ENCODE measurements at places on chromosomes 6 and 20.

- no peak for DNase-seq
These were observed 22.8 kb downstream of the TGM6 start for GRCh38 chr20:2403291-2404052.

DNA sequence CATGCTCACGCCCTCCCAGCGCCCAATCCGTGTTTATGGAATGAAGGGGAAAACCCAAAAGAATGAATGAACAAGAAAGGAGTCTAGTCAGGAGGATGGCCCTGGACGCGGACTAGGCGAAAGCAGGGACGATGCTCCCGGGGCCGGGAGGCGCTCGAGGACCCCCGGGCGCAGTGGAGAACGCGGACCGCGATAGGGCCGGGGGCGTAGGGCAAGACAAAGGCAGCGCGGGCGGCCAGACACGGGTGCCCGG lies 758 bp downstream of the GCLC start:
- no peak for DNase-seq

DNA sequence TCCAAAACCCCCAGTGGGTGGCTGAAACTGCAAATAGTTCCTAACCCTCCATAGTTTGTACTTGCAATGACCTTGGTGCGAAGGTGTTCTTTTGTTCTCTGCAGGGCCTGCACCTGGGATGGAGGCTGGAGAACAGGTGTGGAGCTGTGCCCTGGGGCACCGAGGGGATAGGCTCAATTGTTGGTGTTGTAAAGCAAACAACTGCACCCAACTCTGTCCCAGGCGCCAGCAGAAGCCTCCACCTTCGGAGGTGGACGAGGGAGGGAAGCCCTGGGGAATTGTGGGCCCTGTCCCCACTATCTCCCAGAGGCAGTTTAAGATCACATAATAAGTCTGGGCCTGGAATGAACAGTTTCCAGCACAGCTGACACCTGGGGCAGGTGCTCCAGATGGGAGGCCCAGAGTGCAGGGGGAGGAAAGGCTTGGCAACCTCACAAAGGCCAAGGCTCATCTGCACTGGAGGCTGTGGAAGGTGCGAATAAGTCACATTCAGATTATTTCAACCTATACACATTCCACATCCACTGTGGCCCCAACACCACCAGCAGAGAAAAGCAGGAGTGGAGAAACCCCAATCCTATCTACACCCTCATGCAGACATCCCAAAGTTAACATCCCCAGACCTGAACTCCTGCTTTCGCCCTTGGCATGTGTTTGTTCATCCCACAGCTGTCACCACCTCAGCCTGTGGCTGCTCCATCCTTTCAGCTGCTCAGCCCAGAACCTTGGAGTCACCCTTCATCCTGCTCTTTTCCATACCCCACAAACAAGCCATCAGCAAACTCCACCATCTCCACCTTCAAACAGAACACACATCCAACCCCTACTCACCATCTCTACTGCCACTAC lies 12.3 kb upstream of the CBFA2T2 start:
- DNase-seq, result no peak

DNA sequence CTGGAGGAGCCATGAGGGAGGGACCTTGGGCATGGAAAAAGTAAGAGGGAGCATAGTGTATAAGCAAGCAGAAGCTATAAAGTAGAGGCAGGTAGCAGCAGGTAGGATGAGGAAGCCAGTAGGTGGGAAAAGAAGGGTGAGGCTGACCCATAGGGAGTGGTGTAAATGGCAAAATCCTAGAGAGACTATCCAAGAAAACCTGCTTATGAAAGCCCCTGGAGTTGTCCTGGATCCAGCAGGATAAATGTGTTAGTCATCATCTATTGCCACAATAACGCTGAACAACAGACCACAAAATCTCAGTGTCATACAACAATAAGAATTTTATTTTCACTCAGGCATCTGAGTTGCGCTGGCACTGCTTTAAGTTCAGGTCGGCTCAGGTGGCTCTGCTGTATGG lies 30.2 kb downstream of the CHD6 start:
- DNase-seq, result no peak

GRCh38 chr20:62066339-62066982 lies 780 bp upstream of the TAF4 start:
- peak; percentile 28 for DNase-seq

- DNase-seq, result no peak
These were observed 124.6 kb downstream of the EYA2 start for GRCh38 chr20:47019121-47019824.

DNA sequence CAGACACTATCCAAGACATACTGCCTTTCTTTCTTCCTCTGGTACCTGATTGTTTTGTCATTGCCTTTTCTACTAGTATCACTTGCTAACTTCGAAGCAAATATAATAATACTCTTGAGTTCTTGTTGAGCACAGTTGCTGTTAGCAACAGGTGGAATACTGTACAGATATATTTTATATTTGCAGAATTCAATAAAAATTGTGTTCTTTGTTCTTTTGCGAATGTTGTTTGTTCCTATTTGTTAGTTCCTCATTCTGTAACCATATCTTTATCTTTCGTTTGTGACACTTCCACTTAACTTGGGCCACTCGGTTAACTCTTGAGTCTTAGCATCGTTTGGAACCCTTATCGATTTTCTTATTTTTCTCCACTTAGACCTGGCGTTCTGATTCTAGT lies 868 bp downstream of the CYB5R4 start:
- no peak for DNase-seq

DNA sequence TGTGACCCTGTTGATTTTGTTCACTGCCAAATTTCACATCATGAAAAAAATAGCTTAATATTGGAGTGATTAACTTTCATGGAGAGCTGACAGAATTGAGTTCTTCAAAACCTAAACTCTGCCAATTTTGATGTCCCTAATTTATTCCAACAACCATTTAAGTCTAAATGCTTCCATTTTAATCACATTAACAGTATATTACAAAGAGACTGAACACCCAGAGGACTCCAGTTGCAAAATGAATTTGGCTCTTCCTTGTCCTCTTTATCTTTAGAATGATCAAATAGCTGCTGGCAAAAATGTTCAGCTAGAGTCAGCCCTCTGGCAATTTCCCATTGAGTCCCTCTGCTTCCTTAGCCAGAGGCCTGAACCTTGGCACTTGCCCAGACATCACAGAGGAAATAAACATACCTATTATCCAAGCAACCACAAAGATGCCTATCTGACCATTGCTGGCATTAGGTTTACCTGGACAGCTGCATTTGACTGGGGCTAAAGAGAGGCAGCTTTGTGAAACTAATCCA lies 299.0 kb upstream of the STXBP5 start:
- no peak for DNase-seq

GRCh38 chr20:44400671-44400969 lies 45.1 kb downstream of the HNF4A start:
- no peak for DNase-seq

GRCh38 chr20:4181956-4182945 lies 166.9 kb upstream of the RNF24 start:
- no peak for DNase-seq

- no peak for DNase-seq
These were observed 26.6 kb upstream of the TULP4 start for GRCh38 chr6:158285656-158286021.

- no peak for DNase-seq
These were observed 158.0 kb downstream of the SCP2D1 start for GRCh38 chr20:18971574-18971973.

DNA sequence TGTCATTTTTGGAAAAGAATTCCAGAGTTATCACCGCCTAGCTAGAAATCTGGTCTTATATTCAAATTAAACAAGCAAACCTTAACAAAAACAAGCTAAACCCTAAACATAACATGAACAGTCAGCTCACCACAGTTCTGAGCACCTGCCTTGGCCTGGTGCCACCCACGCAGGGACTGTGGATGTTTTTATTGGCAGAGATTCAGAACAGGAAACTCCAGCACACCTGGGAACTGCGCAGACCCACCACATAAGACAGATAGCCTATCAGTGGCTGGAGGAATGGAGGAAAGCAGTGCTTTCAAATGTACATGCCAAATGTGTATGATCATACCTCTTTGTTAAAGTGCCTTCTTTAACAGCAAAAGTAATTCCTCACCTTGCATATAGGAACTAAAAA lies 8.9 kb downstream of the SLC16A10 start:
- no peak for DNase-seq

GRCh38 chr6:152846825-152847224 lies 96.2 kb downstream of the VIP start:
- DNase-seq, result no peak

DNA sequence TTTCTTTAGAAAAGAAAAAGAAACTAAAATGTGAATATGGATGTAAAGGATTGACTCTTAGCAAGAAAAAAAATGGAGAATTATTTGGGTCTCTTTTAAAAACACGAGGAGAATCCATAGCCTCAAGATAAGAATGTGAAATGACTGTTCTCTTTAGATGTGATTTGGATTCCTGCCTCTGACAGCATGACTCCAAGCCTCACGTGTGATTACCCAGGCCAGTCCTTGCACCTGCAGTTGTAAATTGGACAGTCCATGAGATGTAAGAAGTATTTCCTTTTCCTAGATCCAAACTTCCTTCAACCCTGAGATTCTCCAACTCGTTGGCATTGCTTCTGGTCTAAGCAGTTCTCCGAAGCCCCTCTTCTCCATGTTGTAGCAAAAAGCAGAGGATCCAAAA lies 31.9 kb downstream of the SLC2A12 start:
- no peak for DNase-seq

GRCh38 chr6:163964789-163965188 lies 550.3 kb downstream of the QKI start:
- no peak for DNase-seq

DNA sequence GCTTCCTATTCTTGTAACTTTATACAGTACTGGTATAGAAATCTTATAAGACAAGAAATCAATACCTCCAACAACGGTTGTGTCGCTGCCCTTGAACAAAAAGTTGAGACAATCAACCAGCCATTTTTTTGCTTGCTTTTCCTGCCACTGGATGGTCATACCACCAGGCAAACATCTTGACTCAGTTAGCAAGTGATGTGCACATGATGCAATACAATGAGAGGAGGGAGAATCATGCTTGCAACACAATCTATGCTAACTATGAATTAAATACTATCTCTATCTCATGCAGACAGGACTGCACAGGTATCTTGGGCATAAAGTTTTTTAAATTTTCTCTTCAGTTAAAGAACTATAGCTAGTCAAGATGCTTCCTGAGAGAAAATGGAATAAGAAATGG lies 877.7 kb upstream of the CITED2 start:
- no peak for DNase-seq

GRCh38 chr6:11007715-11008608 lies 36.1 kb downstream of the ELOVL2 start:
- no peak for DNase-seq

DNA sequence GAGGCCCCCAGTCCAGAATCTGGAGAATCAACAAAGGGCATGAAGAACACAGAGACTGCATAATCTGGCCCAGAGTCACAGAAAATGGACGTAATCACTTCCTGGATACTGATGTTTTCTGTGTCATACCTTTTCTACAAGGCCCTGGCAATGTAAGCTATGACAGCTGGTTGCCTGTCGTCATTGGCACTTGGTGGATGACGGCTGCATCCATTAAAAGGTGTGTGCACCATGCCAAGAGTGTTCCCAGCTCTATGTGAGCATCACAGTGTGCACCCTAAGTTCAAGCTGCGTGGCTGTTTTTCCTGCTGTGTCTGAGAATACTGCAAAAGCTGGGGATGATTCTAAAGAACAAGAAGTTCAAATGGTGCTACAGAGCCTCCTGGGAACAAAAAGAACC lies 275.2 kb upstream of the CNR1 start:
- DNase-seq, result no peak

- no peak for DNase-seq
These were observed 731.9 kb upstream of the FLRT3 start for GRCh38 chr20:15069355-15069754.

GRCh38 chr6:127737768-127738167 lies 160.8 kb downstream of the C6orf58 start:
- DNase-seq, result no peak

GRCh38 chr6:39166912-39167290 lies 51.9 kb upstream of the SAYSD1 start:
- DNase-seq, result no peak

DNA sequence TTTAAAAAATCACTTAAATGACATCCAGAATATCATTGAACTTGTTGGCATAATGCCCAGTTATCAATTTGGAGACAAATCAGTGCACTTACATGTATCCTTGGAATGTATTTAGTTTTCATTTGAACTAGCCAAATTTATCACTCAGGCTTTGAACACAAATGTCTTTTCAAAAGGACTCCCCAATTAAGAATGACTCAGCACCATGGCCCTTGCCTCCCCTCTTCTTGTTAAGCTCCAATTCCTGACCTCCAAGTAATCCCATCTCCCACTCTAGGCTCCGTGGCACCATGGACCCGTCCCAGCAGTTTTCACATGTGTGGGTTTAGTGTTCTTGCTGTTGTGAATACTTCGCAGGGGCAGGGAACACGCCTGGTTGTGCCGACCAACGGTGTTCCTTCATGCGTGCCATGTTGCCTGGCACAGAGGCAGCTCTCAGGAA lies 2.7 kb downstream of the AKAP12 start:
- DNase-seq, result no peak

DNA sequence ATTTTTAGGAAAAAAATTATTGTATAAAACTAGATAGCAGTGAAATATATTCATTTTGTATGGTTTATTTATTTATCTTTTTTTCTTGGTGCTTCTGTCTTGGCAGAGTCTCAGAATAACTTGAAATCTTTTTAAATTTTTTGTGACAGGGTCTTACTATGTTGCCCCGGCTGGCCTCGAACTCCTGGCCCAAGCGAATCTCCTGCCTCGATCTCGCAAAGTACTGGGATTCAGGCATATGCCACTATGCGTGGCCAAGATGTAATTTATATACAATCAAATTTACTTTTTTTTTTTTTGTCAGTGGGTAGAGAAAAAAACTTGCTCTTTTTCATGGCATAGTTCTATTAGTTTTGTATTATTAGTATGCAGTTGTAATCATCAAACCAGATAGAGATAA lies 13.7 kb downstream of the CBFA2T2 start:
- DNase-seq, result no peak

GRCh38 chr6:49284180-49284579 lies 178.9 kb downstream of the MMUT start:
- DNase-seq, result no peak

DNA sequence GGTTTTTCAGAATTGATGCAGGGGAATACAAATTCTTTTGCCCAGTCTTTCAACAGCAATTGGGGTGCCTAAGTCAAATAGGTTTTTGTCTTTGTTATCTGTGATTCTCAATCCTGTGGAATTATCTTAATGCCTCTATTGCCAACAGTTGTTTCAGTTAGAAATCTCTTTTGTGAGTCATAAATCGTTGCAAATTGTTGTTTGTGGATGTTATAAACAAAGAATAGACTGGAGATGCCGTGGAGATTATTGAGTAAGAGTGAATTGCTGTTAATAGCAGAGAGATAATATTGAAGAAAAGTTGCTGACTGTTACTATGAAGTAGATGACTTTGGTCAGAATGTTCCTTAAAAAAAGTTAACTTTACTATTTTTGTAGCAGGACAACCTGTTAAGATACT lies 63.7 kb upstream of the POPDC3 start:
- DNase-seq, result no peak

DNA sequence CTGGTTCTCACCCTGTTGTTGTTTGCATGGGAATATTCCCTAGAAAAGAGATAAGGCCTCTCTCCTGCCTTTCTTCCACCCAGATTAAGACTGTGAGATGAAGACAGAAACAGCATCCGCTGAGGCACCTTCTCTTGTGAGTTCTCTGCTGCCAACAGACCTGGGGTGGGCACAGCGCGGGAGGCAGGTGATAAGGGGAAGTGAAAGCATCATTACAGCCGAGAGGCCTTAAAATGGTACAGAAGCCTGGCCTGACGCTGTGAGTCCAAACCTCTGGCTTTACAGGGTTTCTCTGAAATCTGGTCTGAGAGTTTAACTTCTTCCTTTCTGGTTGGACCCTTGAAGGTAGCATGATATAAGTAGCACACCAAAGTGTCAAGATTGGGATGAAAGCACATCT lies 21.0 kb upstream of the IYD start:
- DNase-seq, result no peak

Data from activated CD4-positive, alpha-beta T cell treated with anti-CD3 and anti-CD28 coated beads for 24 hours (primary cell).